ENCODE measurements at places on chromosomes 4 and X.
A peak's percentile ranks its signal among the peaks of the same experiment; 100 is the strongest.

GRCh38 chrX:119398974-119399771 lies at the start of gene SLC25A43:
Gene SLC25A43, plus strand, starts transcription at chrX:119399336. Its CDS starts 68 bp downstream, at chrX:119399404.
- DNase-seq = peak; percentile 70

DNA sequence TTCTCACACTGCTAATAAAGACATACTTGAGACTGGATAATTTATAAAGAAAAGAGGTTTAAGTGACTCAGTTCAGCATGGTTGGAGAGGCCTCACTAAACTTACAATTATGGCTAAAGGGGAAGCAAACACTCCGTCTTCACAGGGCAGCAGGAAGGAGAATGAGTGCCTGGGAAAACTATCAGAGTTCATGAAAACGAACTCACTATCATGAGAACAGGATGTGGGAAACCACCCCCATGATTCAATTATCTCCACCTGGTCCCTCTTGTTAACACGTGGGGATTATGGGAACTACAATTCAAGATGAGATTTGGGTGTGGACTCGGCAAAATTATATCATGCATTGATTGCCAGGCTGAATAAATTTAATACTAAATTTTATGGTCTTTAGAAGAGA lies 592.7 kb downstream of the GRXCR1 start:
- DNase-seq = no peak

DNA sequence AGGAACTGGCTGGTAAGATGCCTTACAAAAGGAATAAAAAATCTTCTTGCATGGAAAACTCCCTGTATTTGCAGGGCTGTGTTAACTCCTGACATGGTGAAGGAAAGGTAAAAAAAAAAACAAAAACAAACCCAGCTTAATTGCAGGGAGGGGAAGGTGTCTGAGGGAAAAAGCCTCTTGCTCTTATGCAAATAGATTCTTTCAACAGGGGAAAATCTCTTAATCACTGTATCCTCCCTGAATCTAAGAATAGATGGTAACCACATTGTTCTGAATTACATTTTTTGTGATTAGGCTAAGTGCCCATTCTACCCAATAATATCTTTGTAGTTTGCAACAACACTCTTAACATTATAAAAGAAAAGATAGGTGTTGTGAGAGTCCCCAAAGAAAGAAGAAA lies 172.6 kb downstream of the RBM46 start:
- no peak for DNase-seq

DNA sequence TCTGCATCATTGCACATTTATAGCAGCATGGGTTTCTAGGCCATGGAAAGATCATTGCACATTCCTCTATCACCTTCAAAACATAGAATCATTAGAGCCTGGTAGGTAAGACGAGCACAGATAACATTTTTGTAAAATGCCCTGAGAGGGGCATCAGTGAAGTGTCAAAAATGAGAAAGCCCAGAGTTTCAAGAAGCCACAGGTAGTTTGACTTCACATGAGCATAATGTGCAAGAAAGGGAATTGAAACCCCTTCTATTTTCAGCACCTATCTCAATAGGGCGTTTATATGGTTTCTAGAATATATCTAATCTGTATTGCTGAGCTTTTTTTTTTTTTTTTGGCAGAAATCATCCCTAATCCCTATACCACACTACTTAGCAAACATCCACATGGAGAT lies 2441.7 kb downstream of the ARAP2 start:
- DNase-seq = no peak

- DNase-seq = no peak
Observed at GRCh38 chr4:90844241-90844640, 717.0 kb downstream of the CCSER1 start.

DNA sequence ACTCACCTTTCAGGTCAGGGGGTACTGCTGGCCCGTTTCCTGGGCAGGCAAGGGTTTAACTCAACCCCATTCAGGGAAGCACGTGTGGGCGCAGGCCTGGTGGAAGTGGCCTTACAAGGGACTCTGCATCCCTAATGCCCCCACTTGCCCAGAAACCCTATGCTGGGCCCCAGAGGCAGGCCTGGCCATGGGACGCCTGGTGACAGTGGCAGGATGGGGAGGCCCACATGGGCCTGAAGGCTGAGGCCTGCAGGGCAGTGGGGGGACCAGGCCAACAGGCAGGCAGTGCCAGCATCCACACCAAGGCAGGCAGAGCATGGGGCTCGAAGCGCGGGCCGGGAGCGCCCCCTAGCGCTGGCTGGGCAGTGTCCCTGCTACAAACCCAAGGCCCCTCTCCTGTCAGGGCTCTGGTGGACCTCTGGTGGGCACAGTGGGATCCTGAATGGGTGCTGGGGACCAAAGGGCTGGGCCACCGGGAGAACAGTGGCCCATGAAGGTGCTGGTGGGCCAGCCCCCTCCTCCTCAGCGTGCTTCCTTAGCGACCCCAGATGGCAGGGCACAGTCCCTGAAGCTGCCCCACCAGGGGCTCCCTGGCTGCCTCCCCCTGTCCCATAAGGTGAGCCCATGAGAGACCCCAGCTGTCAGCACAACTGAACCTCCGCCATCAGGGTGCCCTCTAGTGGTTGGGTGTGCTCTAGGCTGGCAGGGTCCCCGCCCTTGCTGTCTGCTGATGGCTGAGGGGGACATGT lies 16.8 kb downstream of the FGFR3 start:
- peak; percentile 80 for DNase-seq

- DNase-seq = no peak
Observed at GRCh38 chr4:39900966-39901365, 76.7 kb downstream of the PDS5A start.

DNA sequence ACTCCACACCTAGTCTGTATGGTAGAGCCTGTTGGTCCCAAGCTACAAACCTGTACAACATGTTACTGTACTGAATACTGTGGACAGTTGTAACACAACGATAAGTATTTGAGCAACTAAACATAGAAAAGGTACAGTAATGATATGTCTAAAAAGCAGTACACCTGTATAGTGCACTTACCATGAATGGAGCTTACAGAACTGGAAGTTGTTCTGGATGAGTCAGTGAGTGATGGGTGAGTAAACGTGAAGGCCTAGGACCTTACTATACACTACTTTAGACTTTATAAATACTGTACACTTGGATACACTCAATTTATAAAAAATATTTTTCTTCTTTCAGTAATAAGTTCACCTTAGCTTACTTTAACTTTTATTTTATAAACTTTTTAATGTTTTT lies 104.0 kb downstream of the TMA16 start:
- DNase-seq = no peak

GRCh38 chrX:11285651-11286050 lies 7.6 kb upstream of the AMELX start:
- DNase-seq = no peak

DNA sequence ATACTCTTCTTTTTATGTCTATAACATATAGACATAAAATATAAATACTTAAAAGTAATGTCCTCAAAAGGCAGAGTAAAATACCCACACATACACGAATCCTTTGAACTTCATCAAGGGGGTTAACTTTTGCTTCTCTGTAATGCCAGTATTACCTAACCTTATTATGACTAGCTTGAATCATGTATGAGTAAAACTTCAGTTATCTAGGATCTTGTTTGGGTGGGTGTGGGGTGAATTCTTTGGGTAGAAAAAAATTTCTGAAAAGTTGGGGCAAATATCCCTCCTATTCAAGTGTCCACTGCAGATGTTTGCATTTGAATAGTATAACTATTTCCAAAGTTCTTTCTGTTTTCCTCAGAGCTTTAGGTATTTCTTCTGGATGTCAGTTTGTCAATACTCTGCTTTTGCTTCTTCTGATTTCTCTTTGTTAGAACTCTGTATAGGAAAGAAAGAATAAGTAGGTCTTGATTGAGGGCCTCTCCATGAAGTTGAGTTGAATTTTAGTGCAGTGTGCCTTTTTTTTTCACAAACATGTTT lies 173.8 kb downstream of the ADGRL3 start:
- DNase-seq = no peak

GRCh38 chr4:1754336-1754735 lies 33.0 kb downstream of the TACC3 start:
- DNase-seq = no peak

- DNase-seq = no peak
Observed at GRCh38 chr4:54224996-54225597, 4.0 kb upstream of the PDGFRA start.

DNA sequence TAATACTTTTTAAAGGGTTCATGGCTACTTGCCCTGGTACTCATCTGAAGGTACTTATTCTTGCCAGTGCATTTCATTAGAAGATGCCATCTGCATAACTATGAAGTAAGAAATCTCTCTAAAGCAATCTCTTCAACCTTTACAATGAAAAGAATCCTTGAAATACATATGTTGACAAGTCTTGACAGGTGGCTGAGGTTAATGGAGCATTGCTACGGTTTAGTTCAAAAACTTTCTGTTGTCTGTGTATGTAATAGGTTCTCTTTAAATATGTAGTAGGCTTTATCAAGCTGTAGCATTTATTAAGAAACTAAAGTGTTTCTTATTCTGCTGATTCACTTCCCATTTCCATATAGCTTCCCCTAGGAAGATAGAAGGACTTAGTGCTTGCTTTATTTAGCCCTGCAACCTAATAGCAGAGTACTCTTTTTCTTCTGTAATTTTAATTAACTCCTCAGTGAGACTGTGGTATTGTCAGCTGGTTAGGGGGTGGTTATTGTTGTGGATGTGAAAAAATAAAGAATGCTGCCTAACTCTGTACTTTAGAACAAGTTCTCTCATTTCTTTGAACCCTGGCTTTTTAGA lies 39.3 kb downstream of the SLAIN2 start:
- DNase-seq = no peak

- DNase-seq = no peak
Observed at GRCh38 chrX:136574548-136574947, 42.5 kb downstream of the VGLL1 start.

DNA sequence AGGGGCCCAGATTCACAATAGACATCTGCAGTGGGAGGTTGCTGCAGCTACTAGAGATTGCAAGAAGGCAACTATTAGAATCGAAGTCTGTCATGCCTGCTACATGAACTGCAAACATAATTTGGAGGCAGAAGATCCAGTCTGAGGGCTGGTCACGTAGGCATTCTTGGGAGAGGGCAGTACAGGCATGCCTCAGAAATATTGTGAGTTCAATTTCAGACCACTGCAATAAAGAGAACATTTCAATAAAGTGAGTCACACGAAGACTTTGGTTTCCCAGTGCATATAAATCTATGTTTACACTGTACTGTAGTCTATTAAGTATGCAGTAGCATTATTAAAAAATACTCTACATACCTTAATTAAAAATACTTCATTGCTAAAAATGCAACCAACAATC lies 585.8 kb upstream of the FAT1 start:
- DNase-seq = no peak

DNA sequence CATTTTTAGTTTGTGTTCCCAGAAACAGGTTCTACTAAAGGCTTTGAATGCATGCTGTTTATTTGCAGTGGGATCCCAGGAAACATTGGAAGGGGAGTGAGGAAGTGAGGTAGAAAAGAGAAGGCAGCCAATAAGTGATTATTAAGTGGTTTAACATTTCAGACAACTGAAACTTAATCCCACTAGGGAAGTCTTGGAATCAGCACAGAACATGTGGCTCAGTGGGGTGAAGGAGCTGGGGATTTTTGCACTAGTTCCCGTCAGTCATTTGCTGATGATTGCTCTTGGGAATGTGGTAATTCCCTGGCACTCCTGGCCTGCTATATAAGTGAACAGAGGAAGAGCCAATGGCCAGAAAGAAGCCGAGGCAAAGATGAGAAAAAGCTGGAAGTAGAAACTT lies 1053.0 kb upstream of the IGFBP7 start:
- no peak for DNase-seq

GRCh38 chr4:174430576-174430975 lies 91.7 kb downstream of the HPGD start:
- DNase-seq = no peak

DNA sequence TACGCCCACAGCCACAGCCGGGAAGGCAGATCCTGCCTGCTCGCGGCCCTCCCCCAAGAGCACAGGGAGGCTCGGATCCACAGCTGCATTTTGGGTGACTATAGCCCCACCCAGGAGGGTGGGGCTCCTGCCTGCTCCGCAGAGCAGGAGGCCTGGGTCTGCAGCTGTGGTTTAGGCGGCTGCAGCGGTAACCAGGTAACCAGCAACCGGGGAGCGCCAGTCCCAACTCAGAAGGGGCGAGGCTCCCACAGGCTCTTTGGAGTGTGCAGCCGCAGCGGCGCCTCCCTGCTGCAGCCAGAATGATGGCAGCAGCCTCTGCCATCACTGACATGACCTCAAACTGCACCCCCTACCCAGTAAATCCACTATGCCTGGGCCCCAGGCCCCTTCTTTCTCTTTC lies 148.0 kb upstream of the F9 start:
- no peak for DNase-seq

DNA sequence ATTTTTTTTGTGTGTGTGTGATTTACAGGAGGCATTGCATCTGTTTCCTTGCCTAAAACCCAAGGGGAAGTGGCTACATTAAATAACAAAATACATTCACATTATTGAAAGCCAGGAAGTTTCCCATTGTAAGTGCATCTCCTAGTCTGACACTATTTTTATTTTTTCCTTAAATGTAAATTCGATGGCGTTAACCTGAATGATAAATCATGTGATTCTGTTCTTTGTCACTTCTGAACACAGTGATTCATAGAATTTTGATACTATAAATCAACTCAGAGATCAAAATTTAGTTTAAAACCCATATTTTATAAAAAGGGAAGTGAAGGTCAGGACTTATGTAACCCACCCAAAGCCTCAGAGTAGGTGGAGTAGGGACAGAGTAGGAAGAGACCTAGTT lies 258.1 kb downstream of the GABRG1 start:
- no peak for DNase-seq

- no peak for DNase-seq
Observed at GRCh38 chr4:124135409-124135813, 577.1 kb downstream of the ANKRD50 start.

DNA sequence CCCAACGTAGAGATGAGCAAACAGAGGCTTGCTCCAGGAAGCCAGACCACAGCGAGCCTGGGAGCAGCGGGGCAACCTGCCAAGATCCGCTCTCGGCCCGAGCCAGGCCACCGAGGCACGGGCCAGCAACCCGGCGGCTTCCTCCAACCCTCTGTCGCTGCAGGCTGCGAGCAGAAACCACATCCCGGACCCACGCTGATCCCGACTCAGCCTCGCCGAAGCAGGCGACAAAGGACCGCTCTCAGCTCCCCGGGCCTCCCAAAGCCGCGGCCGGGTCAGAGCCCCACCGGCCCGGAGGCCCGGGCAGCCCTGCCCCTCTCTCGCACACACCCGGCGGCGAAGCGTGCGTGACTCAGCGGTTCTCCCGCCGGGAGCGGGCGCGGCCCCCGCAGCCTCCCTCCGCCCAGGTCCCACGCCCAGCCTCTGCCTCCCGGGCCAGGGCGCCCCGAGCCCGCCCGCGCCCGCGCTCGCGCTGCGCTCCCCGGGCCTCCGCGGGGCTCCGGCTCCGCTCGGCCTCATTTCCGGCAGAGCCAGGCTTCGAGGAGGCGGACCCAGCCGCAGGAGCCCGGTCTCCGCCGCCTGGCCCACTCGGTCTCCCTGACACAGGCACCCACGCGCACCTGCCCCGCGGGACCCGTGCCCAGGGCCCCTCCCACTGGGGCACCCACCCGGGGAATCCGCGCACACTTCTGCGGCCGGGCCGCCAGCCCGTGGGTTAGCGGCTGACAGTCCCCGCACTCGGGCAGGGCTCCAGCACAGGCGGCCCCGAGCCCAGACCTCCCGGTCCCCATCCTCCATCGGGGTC lies 1.7 kb downstream of the PPP2R2C start:
- peak; percentile 77 for DNase-seq

Measured in Right ventricle myocardium inferior (tissue), 1 donor.